ENCODE measurements at places on chromosomes 6 and 20.

DNA sequence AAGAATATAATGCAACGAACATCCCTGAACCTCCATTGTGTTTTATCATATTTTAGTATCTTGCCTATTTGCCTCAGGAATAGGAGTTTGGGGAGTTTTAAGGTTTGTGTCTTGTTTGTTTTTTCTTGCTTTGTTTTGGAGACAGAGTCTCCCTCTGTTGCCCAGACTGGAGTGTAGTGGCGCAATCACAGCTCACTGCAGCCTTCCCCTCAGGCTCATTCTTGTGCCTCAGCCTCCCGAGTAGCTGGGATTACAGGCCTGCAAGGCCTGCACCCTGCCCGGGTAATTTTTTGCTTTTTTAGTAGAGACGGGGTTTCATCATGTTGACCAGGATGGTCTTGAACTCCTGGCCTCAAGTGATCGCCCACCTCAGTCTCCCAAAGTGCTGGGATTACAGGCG lies 63.3 kb upstream of the CARMIL1 start:
- no peak for DNase-seq

DNA sequence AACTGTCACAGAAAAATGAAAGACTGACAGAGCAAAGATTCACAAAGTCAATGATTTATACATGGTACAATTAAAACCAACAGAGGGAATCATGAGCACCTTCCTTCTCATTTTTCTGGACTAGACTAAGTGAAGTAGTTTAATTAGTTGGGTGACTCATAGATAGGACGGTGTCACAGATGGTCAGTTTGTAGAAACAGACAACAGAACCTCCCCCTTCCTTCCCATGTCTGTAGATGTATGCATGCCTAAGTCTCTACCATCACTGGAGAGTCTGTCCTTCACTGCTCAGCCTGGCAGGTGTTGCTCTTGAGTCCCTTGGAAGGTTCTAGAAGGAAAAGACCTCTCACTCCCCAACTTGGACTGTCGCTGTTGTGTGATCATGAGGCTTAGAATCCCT lies 75.4 kb upstream of the EEF1E1 start:
- no peak for DNase-seq

GRCh38 chr6:108694816-108695215 lies 134.1 kb downstream of the FOXO3 start:
- no peak for DNase-seq

GRCh38 chr6:113039005-113039404 lies 691.9 kb downstream of the RFPL4B start:
- DNase-seq = no peak

GRCh38 chr6:134888316-134888715 lies 61.6 kb downstream of the ALDH8A1 start:
- DNase-seq = no peak

Data from DMS 273 treated with DMSO at 0.1 percent for 48 hours (cell line).